NCI-H2029 (cell line): ENCODE measurements at places on chromosomes 6 and 20.

GRCh38 chr6:29723666-29724588 is 693 bp downstream of the HLA-F start:
- no peak for DNase-seq

DNA sequence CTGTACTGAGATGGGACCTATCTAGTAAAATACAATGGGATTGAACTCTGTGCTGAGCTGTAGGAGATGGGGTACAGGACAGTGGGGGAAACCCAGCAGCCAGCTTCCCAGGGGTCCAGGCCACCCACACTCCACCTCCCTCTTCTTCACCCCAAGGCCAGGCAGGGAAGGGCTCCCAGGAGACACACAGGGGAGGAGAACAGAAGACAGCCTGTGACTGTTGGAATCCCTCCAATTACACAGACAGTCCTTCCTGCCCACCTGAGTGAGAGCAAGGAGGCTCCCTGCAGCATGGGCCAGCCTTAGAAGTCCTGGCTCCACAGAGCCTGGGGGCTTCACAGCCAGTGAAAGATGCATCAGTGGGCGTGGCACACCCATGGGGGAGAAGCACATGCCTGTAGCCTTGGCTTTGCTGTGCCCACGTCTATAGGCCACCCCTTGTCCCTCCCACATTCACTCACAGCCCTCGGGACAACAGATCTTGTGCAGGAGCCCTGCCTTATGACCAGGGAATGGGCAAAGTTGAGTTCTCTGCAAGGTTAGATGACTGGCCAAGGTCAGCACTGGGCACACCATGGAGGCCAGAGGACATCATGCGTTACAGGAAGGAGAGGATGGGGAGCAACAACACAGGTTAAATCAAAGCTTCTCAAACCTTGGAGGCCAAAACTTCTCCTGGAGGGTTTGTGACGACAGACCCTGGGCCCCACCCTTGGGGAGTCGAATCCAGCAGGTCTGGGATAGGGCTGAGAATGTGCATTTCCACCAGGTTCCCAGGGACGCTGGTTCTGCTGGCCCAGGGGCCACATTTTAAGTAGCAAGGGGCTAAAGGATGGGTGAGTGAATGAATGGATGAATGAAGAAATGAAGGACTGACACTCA is 12.3 kb upstream of the CST7 start:
- DNase-seq, result no peak

- DNase-seq, result no peak
Observed at GRCh38 chr20:18853946-18854646, 40.5 kb downstream of the SCP2D1 start.

GRCh38 chr20:4507288-4507719 is 214.4 kb upstream of the PRND start:
- DNase-seq, result no peak

GRCh38 chr20:23340524-23340923 is 10.1 kb upstream of the NXT1 start:
- DNase-seq, result no peak

DNA sequence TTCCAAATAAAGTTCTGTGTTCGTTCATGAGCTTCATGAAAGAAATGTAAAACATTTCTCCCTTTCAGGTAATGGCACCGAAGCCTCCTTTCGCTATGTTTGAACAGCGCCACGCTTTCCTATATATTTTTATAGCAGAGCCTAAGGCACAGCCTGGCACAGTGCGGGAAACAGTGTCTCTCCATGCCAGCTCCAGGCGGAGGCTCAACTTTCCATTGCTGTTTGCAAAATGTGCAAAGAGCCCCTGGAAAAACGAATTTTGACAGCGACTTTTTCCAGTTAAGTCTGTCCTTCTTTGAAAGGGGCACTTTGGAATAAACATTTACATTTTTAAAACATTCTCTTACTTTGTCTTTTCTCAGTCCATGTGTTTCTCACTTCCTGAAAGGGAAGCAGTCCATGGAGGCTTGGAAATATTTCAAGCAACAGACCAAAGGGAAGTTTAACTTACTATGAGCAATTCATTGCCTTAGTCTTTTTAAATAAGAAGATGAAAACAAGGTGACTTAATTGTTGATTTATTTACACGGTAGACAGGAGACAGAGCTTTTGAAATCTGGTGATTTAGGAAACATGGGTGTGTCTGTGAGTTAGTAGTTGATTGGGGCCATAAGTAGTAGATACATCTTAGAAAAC is 769 bp downstream of the CCN6 start:
- DNase-seq, result no peak
